K562 (cell line): ENCODE measurements at places on chromosomes 3 and 15.
A peak's percentile ranks its signal among the peaks of the same experiment; 100 is the strongest.

GRCh38 chr3:11529281-11529680 lies 114.4 kb downstream of the VGLL4 start:
- no peaks in the 10 kb centered on the region for H3K4me1 ChIP-seq
- no peaks in the 10 kb centered on the region for H3K27me3 ChIP-seq
- DNase-seq: no peak
- H3K36me3 ChIP-seq: no peaks in the 10 kb centered on the region; the same call in 2 of the 3 replicates
- H3K4me3 ChIP-seq: no peak overlapping the region
- H3K27ac ChIP-seq: no peak overlapping the region

DNA sequence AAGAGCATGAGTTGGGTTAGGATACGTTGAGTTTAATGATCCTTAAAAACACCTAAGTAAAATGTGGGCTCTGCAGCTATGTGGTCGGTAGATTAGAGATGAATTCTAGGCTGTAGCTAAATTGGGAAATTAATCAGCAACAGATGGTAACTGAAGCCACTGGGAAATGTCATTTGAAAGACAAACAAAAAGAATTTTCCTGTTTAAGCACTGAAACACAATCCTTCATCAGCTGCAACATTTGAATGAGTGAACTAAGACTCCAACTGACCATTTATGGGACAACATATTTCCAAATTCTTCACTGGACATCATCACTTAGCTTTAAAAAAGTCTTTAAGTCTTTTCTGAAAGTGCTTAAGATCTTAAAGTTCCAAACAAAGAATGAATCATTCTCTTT lies 226.9 kb downstream of the ZNF385D start:
- no peaks in the 10 kb centered on the region for H3K27me3 ChIP-seq
- no peaks in the 10 kb centered on the region for H3K36me3 ChIP-seq
- H3K4me1 ChIP-seq: no peaks in the 10 kb centered on the region

DNA sequence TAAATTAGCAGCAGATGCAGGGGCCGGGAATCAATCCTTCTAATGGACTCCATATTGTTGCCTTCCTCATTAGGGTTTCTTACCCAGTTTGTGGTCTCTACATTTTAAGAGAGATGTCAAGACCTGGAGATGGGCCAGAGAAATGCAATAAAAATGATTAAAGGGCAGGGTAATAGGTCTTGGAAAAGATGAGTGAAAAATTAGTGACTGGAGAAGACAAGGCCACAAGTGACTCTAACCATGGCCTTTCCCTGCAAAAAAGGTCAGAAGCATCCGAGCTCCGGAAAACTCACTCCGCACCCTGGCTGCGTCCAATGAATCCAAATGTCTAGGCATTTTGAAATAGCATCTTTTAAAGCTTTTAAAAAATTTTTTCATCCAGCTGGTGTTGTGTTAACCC lies 152.8 kb downstream of the ARRDC4 start:
- no peaks in the 10 kb centered on the region for H3K4me1 ChIP-seq
- no peaks in the 10 kb centered on the region; the same call in 1 of the 2 replicates for H3K27me3 ChIP-seq
- DNase-seq: no peak
- no peak overlapping the region for H3K4me3 ChIP-seq
- no peaks in the 10 kb centered on the region for H3K36me3 ChIP-seq

GRCh38 chr3:172065527-172065926 lies 26.1 kb downstream of the FNDC3B start:
- H3K27ac ChIP-seq: peak overlapping the region; percentile 92
- no peak overlapping the region for H3K4me3 ChIP-seq
- H3K36me3 ChIP-seq: peaks cover 16% of the 10 kb centered on the region; the same call in 2 of the 3 replicates
- peak; percentile 65 for DNase-seq

DNA sequence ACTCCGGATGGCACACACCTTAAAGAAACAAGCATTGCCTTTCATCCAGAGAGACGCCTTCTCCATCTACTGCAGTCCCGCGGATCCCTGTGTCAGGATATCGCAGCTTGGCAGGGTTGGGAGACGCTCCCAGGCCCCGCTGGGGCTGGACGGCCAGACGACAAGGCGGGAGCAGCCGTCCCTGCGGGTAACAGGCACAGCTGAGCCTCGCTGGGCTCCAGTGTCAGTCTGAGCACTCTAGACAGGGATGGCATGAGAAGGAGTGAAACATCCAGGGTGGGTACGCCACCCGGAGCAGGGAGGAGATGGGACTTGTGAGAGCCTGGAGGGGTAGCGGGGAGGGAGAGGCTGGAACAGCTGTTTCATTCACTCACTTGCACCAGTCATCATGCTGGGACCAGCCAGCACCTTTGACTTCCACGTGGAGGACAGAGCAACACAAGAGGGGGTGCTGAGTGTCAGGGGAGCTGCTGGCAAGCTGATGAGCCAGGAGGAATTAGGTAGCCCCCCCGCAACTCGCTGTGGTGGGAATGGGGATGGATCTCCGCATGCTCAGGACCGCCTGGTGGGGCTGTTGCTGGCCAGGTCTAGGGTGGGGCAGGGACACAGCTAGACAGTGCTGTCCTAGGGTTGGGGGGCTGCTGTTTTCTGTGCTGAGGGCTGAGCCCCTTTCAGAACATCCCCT lies 31.6 kb upstream of the SNRPA1 start:
- H3K36me3 ChIP-seq: no peaks in the 10 kb centered on the region
- H3K4me1 ChIP-seq: no peaks in the 10 kb centered on the region
- H3K27me3 ChIP-seq: no peaks in the 10 kb centered on the region
- H3K4me3 ChIP-seq: no peak overlapping the region
- DNase-seq: no peak

DNA sequence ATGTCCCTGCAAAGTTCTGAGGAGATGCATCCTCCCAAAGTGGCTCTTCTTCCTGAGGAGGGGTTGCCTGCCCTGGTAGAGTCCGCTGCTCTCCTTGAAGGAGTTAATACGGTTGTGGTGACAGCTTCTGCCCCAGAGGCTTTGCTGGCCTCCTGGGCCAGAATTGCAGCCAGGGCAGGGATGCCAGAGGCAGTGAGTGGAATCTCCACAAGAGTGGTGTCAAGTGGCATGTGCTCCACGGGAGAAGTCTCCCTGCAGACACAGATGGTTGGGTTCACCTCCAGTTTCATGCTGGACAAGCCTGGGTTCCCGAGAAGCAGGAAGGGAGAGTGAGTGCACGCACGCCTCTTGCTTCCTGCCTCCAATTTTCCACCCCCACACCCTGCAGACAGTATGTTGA lies 105.5 kb downstream of the SLC25A26 start:
- H3K27ac ChIP-seq: no peak overlapping the region
- DNase-seq: no peak
- no peaks in the 10 kb centered on the region for H3K27me3 ChIP-seq
- no peaks in the 10 kb centered on the region for H3K36me3 ChIP-seq
- H3K4me1 ChIP-seq: no peaks in the 10 kb centered on the region

DNA sequence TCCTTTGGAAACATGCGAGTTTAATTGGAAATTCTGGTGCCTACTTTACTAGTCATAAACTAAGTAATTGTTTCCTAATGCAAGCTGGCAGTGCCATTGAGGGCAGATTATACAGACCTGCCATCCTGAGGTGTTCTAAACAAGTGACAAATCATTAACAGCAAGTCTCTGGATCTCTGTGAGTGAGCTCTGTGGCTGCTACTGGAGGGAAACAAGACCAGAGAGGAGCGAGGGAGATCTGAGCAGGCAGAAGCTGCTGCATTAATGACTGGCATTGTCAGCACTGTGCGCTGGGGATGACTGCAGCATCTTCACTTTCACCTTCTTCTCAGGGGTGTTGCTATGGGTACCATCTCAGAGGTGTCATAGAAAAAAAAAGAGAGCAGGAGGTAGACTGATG lies 308.4 kb upstream of the DPH6 start:
- H3K4me3 ChIP-seq: no peak overlapping the region
- no peaks in the 10 kb centered on the region for H3K4me1 ChIP-seq

DNA sequence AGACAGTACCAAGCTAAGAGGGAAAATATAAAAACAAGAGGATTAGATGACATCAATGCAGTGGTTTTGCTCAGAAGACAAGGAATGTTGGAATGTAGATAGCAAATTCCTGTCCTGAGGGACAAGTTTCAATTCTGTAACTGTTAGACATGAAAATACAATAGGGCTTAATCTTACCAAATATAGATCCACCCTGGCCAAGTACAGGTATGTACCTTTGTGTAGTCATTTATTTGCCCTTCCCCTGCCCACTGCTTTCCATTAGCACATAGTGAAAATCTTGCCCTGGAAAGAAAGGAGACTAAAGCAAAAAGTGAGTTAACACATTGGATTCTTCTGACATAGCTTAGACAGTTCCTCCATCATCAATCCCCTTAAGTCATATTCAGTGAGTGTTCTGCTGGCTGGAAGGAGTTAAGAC lies 389.0 kb upstream of the THBS1 start:
- H3K4me1 ChIP-seq: no peaks in the 10 kb centered on the region
- H3K4me3 ChIP-seq: no peak overlapping the region
- no peak for DNase-seq
- H3K27me3 ChIP-seq: peaks cover 5% of the 10 kb centered on the region
- H3K36me3 ChIP-seq: no peaks in the 10 kb centered on the region
- no peak overlapping the region for H3K27ac ChIP-seq

DNA sequence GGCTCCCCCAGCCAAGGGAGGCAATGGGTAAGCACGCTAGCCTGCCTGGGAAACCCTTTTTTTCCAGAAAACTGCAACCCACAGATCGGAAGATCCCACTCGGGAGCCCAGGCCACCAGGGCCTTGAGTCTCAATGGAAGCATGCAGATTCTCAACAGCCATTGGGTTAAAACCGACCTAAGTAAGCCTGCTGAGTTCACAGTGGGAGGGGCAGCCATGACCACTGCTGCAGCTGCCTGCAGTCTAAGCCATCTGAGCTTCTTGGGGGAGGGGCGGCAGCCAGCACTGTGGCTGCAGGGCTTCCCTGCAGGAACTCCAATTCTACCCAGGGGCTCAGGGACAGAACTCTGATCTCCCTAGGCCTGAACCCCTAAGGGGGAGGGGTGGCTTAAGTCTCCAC lies 82.0 kb downstream of the DPPA2 start:
- no peak overlapping the region for H3K4me3 ChIP-seq
- no peaks in the 10 kb centered on the region for H3K27me3 ChIP-seq
- no peak for DNase-seq

DNA sequence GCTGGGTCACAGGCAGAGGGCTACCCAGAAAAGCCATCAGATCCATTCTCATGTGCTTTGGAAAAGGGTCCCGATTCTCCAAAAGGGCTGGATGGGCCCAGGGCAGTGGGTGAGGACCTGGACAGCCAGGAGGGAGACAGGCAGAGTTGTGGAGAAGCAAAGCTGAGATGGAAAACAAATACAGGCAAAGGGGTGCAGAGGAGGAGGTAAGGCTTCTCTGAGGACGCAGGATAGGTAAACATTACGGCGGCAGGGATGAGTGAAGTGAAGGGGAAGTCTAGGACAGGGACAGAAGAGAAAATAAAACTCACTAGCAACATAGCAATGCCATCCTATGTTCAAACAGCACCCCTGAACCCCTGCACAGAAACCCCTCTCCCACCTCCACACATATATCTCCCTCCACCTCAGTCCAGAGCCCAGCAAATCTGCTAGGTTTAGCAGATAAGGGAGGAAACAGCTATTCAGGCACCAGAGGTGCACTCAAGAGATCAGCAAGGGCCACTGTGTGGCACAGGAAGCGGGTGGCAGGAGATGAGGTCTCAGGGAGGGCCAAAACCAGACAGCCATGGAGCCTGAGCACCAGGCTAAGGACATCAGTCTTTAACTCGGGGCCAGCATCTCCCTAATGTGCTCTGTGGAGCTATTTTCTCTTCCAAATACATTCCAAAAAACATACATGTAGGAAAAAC lies 51.3 kb downstream of the HOMER2 start:
- H3K27me3 ChIP-seq: peaks cover 43% of the 10 kb centered on the region
- no peaks in the 10 kb centered on the region for H3K36me3 ChIP-seq
- H3K27ac ChIP-seq: no peak overlapping the region
- DNase-seq: no peak
- no peak overlapping the region for H3K4me3 ChIP-seq
- no peaks in the 10 kb centered on the region for H3K4me1 ChIP-seq

GRCh38 chr3:9165421-9165820 lies 84.0 kb downstream of the SRGAP3 start:
- no peak overlapping the region for H3K27ac ChIP-seq
- no peaks in the 10 kb centered on the region for H3K36me3 ChIP-seq
- DNase-seq: no peak
- H3K4me3 ChIP-seq: no peak overlapping the region

DNA sequence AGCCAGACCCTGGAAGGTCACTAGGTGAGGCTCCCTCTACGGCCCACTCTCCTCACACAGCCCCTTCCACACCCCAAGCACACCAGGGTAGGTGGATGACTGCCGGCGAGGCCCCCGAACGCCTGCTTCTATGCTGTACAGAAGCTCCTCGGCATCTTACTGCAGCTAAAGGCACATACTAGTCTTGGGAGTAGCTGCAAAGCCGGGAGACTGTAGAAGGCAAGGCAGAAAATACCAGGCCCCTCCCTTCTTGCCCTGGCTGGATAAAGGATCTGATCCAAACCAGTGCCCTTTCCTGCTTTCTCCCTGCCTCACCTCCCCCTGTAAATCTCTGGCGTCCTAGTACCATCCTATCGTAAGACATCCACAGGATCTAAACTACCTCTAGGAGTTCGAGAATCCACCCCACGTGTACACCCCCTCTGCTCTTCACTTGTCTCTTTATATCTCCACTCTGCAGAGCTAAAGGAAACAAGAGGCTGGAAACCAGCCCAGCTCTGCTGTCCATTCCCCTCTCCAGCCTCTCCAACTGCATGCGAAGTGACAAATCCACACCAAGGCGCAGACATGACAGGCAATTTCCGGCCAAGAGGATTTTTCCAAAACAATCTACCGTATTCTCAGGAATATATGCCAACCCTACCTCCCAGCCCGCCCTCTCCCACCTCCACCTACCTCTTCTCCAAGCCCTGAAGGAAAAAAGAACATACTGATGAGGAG lies 11.8 kb downstream of the TNK2 start:
- peak overlapping the region; percentile 59 for H3K4me3 ChIP-seq
- DNase-seq: peak; percentile 62
- no peaks in the 10 kb centered on the region for H3K36me3 ChIP-seq
- H3K27me3 ChIP-seq: no peaks in the 10 kb centered on the region

GRCh38 chr3:44885618-44886017 lies 11.2 kb downstream of the TGM4 start:
- no peaks in the 10 kb centered on the region for H3K4me1 ChIP-seq
- no peaks in the 10 kb centered on the region for H3K36me3 ChIP-seq
- H3K27me3 ChIP-seq: peaks cover 50% of the 10 kb centered on the region
- no peak overlapping the region for H3K4me3 ChIP-seq

- no peak overlapping the region for H3K4me3 ChIP-seq
- peaks cover 3% of the 10 kb centered on the region; the same call in 1 of the 3 replicates for H3K36me3 ChIP-seq
- peaks cover 8% of the 10 kb centered on the region; the same call in 1 of the 2 replicates for H3K4me1 ChIP-seq
These were observed 48.3 kb downstream of the MITF start for GRCh38 chr3:69787436-69788168.

GRCh38 chr3:158095111-158095813 lies 11.0 kb downstream of the SHOX2 start:
- no peaks in the 10 kb centered on the region for H3K27me3 ChIP-seq

- no peaks in the 10 kb centered on the region for H3K36me3 ChIP-seq
- peak; percentile 71 for DNase-seq
- H3K4me3 ChIP-seq: peak overlapping the region; percentile 58
- no peaks in the 10 kb centered on the region; the same call in 2 of the 3 replicates for H3K27me3 ChIP-seq
- no peak overlapping the region; the same call in 2 of the 3 replicates for H3K27ac ChIP-seq
These were observed 556 bp downstream of the ANKRD63 start for GRCh38 chr15:40282147-40282868.
